NCI-H1048 (cell line): ENCODE measurements at places on chromosomes 7 and 10.

DNA sequence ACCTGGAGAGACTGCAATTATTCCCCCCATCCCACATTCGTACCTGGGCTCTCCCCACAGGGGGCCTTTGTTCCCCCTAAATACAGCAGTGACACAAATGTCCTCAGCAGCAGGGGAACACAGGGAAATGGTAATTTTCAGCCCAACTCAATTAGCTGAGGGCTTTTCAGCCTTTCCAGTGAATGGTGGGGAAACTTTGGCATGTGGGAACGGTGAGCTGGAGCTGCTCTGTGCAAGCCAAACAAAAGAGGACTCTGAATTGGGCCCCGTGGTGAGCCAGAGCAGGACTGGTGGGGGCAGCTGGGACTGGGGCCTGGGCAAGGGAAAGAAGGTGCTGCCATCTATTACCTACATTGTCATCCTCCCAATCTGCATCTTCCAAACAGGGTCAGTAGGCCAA, 51.0 kb downstream of the FBXW4 start:
- no peak for DNase-seq

DNA sequence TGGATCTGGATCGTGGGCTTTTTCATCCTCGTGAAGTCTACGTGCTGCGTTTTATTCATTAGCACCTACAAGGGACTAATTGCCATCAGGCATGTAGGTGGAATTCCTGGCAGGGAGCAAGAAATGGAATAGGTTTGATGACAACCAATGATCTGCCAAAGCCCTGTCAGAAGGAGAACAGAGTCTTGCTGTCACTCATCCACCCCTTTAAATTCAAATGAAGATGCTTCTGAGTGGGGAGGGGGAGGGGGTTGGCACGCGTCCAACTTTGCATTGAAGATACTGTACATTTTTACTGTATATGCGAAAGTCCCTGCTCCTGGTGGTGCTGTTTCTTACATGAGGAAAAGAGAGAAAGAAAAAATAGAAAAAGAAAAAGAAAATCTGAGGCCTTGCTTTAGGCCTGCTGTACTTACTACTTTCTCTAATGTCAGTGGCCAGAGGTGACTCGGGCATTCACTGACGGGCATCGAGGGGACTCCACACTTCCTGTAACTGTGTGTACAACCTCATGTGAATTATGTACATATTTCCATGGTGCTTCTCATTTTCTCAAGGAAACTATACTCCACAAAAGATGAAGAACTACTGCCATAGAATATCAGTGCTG, 569.1 kb downstream of the INHBA start:
- no peak for DNase-seq

DNA sequence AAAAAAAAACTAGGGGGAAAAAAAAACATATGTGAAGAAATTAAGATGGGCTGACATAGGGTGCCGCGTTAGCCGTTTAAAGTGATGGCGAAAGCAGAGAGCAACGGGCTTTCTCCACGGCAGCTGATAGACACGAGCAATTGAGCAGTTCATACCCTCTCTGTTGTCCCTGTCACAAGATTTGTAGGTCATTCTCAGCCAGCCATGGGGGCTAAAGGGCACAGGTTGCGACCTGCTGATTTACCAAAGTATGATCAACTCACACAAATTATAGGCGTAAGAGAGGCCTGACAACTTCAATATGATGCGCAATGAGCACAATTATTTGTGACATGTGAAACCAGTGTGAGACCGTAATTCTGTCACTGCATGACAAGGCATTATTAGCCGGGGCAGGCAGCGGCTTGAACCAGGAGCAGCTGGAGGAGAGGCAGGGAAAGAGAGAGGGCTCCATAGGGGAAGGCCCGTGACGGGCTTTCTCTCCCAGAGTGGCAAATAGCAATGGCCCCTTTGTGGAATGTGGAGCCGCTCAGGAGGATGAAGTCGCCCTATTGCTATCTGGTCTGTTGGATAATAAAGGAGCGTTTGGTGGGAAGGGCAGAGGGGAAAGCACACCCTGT, 195.1 kb upstream of the HABP2 start:
- no peak for DNase-seq

GRCh38 chr10:74103560-74104258, 46.9 kb downstream of the AP3M1 start:
- no peak for DNase-seq

- DNase-seq = no peak
Measured at GRCh38 chr7:157803906-157804305, 467.1 kb downstream of the DNAJB6 start.

DNA sequence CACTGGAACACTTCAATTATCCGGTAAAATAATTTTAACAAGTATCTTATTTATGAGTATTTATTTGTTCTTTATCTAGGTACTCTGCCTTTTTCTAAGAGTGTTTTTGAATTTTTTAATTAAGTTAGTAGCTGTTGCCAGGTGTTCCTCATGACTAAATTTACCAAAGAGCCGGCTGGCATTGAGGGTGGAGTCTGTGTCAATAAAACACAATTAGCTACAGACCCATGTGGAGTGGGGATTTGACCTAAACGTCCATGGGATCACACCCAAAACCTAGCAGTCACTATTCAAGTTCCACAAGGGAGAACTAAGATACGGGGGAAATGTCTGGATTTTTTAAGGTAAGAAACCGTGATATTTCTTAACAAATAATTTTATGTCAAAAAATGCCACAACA, 9.8 kb downstream of the SLC16A12 start:
- no peak for DNase-seq

DNA sequence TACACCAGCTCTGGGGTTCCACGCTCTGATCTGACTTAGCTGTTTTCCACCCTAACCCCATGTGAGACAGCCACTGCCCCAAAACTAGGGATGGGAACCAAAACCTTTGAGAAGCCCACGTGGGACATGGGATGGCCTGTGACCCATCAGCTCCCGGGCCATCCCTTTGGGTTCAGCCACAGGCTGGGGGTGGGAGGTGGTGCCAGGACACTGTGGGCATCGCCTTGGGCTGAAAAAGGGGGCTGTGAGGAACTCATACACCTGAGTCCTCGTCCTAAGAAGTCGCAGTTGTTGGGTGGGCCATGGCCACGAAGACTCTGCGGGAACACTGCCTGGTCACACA, 379.1 kb downstream of the DNAJB6 start:
- no peak for DNase-seq

- DNase-seq = no peak
Measured at GRCh38 chr7:66693331-66693730, 47.2 kb upstream of the RABGEF1 start.

GRCh38 chr10:70593513-70593890, 9.0 kb downstream of the PRF1 start:
- DNase-seq = no peak

DNA sequence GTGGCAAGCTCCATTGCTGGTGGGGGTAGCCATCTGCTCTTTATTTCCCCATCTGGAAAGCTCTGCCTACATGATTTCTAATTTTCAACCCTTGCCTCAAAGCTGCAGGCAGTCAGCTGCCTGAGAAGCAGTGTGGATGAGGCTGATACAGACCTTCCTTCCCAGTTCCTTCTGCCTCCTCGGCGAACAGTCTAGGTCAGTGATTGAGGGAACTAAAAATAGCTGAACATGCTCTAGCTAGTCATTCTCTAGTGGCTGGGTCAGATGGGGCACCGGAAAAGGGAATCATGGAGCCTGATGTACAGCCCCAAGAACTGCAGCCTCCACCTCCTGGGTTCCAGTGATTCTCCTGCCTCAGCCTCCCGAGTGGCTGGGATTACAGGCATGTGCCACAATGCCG, 48.7 kb downstream of the NAMPT start:
- no peak for DNase-seq

- no peak for DNase-seq
Measured at GRCh38 chr10:99996671-99997648, 12.8 kb downstream of the DNMBP start.

DNA sequence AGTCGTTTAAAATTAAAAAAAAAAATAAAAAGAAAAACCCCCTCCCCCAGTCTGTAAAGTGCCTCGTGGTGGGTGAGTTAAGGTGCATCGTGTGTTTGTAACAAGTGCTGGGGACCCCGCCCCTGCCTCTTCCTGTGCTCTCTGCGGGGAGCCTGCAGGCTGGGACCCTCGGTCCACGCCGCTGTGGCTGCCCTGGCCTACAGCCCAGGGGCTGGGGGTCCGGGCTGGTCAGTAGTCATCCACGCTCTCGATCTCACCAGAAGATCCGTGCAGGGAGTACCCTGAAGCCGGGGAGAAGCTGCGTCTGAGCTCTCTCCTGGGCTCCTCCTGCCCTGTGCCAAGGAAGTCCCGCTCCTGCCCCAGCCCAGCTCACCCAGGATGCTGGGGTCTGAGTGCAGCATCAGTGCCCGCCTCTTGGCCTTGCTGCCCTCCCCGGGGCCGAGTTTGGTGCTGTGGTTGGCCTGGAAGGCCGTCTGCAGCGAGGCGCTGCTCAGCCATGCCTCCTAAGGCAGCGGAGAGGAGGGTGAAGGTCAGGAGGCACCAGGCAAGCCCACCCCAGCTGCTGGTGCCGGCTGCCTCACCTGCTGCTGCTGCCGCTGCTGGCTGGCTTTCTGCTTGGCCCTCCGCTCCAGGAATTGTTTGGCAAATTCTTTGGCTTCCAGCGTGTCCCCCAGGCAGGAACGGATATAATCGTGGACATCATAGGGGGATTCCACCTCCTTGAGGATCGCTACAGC, 8.1 kb downstream of the GNB2 start:
- no peak for DNase-seq

- no peak for DNase-seq
Measured at GRCh38 chr10:58457761-58458616, 54.7 kb upstream of the BICC1 start.
